ENCODE measurements at places on chromosomes 11 and 22. TPM values are rescaled to one million over a fixed set of nuclear protein-coding genes. Genes with fewer than 3 reads are reported as not detected.

The KDM4E gene
- not detected for total RNA-seq

The MS4A15 gene
- total RNA-seq = not detected

The SSTR3 gene
- total RNA-seq = 0.17 TPM

The RBMXL2 gene
- total RNA-seq = not detected

The KCNE3 gene
- 37.7 TPM for total RNA-seq

Measured in left colon (tissue), 2 donors.